T-helper 1 cell (primary cell): ENCODE measurements at places on chromosomes 7 and 10.

- no peak for DNase-seq
Observed at GRCh38 chr10:130054021-130054420, 56.6 kb downstream of the C10orf143 start.

- no peak for DNase-seq
Observed at GRCh38 chr10:113126229-113127201, 176.5 kb downstream of the TCF7L2 start.

- no peak for DNase-seq
Observed at GRCh38 chr10:42594246-42594650, 44.1 kb downstream of the ZNF33B start.

GRCh38 chr10:70544431-70545340 lies 57.9 kb downstream of the PRF1 start:
- DNase-seq = no peak

- no peak for DNase-seq
Observed at GRCh38 chr7:117780832-117781231, 92.4 kb downstream of the CTTNBP2 start.

GRCh38 chr10:63007112-63007511 lies 126.0 kb upstream of the NRBF2 start:
- DNase-seq = no peak

GRCh38 chr10:121385136-121385535 lies 213.1 kb downstream of the FGFR2 start:
- DNase-seq = no peak

DNA sequence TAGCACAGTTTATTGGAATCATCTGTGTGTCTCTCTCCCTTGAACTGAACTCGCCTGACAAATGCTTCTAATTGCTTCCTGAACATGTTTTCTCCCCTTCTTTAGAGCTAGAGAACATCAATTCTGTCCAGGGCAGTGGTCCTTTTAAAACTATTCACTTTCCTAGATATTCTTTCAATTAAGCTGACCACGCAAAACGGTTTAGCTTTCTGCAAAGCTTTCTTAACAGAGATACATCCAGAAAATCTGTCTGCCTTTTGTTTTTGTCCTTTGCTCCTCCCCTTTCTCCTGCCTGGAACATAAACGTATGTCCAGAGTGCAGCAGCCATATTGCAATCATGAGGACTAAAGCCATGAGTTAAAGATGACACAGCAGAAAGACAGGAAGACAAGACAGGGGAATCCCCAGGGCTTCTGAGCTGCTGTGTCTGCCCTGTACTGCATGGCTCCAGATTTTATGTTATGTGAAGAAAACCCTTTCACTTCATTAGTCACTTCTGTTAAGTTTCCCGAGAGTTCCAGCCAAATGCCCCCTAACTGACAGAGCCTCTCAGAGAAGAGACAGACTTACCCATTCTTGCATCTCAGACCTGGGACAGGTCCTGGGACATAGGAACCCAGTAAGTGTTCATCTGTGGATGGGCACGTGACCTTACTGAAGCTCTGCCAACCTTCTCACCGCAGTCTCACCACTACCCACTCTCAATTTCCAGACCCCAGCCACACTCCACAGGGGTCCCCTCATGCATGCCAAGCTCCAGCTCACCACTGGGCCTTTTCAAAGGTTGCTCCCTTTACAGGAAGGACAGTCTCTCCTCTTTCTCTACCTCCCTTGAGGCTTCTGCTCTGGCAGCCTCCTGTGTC lies 35.0 kb upstream of the CPXM2 start:
- DNase-seq = no peak

- no peak for DNase-seq
Observed at GRCh38 chr10:122474131-122474818, 12.9 kb downstream of the HTRA1 start.

- DNase-seq = no peak
Observed at GRCh38 chr10:128095753-128096469, 30.3 kb downstream of the MKI67 start.

DNA sequence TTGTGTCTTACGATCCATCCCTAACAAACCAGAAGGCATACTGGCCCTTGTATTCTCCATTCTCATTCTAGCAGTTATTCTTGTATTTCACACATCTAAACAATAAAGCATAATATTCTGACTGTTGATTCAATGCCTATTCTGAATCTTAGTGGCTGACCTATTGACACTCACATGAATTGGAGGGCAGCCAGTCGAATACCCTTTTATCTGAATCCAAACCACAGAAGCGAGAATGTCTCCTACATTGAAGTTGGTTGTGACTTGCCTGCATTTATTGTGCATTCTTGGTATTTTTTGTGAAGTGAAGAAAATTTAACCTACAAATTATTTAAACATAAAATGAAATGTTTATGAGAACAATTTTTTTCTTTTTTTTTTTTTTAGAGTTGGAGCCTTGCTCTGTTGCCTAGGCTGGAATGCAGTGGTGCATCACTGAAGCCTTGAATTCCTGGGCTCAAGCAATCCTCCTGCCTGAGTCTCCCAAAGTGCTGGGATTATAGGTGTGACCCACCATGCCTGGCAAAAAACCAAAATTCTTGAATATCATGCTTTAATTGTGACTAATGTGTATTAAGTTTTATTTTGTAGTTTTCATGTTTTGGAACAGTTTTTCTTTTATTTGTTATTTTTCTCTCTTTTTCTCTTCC lies 22.7 kb downstream of the EXOC4 start:
- no peak for DNase-seq

DNA sequence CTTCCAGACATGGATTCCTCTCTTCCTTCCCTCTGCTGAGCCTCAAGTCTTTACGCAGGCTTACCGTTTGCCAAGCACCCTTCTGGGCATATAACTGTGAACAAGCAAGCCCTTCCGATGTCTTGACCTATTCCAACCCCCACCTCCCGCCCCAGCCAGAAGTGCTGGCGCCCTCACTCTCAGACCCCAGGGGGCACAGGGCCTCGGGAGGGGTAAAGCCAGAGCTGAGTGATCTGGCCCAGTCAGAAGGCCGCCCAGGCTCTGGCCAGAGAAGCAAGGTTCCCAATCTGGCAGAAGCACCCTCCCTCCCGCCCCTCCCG lies 1.2 kb downstream of the PRRT4 start:
- no peak for DNase-seq
